ENCODE measurements at places on chromosomes 2 and 18.
A peak's percentile ranks its signal among the peaks of the same experiment; 100 is the strongest.

DNA sequence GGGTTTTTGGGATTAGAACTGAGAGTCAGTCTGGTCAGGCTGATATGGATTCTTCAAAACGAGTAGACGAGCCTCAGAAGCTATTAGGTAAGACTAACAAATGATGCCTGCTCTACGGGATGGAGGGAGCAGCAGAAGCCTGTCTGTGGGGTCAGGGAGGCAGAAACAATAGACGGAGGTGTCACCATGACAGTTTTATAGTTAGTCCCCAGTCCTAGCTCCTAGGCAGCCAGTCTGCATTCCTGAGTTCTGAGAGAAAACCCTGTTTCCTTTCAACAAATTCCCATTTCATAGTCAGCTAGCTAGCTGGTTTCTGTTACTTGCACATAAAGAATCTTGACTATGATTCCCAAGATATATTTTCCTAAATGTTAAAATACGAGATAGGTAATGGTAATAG lies 542.1 kb downstream of the PID1 start:
- no peak for DNase-seq

- DNase-seq, result no peak
Observed at GRCh38 chr2:207534417-207534816, 4.7 kb downstream of the CREB1 start.

- no peak for DNase-seq
Observed at GRCh38 chr18:59484131-59484530, 125.1 kb upstream of the LMAN1 start.

DNA sequence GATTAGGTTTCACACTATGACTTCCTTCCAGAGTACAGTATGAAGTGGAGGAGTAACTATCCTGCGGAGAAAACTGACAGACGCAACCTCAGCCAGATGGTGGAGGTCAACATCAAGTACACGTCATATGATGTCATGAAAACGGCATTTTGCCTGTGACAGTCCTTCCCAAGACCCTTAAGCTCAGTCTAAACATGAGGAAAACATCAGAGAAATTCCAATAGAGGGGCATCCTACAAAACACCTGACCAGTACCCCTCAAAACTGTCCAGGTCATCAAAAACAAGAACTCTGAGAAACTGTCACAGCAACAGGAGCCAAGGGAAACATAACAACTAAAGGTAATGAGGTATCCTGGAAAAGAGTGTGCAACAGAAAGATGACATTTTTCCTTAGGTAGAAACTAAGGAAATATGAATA lies 1.7 kb downstream of the RNU4ATAC start:
- no peak for DNase-seq

DNA sequence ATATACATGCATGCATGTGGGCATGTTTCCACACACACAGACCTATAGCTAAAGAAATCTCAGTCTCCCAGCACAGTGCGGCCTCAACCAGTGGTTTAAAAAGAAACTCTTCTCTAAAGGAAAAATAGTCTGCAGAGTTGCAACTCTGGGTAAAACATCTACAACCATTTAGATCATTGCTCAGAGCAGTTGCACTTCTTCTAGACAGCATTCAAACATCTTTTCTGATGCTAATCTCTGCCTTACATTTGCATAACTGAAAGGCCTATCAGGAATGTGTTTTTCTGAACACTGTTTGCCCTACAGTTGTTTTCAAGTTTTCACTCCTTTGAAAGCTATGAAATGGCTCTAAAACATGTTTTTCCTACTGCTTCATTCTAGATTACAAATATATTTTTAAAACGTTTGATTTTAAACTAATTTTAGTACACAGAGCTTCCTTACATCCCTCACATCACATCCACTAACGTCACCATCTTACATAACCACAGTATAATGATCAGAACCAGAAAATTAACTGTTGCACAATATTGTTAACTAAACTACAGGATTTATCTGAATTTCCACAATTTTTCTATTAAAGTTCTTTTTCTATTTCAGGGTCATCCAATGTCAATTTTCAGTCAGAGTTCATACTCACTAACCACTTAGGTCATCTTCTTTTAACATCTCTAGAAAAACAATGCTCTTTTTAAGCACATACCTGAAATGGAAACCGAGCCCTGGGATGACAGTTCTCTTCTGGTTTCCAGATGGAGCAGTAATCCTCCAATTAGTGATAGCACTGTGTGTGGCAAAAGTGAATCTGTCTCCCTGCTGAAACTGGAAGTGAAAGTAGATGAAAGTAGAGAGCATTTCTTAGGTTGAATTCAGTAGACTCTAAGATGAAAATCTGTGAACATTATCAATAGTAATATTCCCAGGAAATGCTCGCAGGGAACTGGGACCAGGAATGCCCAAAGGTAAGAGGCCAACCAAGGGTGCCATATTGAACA lies 501.6 kb upstream of the GCFC2 start:
- DNase-seq, result no peak

- peak; percentile 26 for DNase-seq
Observed at GRCh38 chr2:200454927-200455801, 54.7 kb downstream of the KCTD18 start.

DNA sequence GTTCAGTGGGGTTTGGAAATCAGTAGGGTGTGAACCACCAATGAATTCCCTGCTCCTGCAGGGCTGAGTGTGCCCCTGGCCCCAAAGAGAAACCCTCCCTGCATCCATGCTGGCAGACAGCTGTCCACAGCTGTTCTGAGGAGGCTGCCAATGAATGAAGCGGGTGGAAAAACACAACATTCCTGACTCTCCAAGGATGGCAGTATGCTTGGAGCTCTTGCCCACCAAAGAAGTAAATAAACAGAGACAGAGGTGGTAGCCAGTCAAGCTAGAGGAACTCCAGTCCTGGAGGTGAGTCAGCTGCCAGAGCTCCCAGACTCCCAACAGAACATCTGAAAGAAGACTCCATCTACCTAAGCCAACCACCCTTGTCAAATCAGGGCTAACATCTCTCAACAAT lies 6.2 kb downstream of the ZBTB7C start:
- DNase-seq, result no peak

DNA sequence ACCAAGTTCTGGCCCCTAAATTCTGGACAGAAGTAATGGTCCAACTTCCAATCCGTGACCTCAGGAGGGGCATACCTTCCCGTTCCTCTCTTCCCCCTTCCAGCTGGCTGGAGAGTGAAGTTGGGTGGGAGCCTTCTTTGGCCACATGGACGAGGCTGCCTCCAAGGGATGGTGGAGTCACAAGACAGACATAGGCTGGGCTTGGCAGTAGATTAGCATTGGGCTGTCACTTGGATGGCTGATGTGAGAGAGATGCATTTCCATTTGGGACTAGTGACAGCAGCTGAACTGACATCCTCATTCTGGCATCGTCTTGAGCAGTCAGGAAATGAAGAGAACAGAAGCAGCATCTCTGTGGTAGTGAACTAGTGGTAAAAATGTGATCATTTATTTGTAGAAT lies 12.6 kb downstream of the NT5DC4 start:
- DNase-seq, result no peak

DNA sequence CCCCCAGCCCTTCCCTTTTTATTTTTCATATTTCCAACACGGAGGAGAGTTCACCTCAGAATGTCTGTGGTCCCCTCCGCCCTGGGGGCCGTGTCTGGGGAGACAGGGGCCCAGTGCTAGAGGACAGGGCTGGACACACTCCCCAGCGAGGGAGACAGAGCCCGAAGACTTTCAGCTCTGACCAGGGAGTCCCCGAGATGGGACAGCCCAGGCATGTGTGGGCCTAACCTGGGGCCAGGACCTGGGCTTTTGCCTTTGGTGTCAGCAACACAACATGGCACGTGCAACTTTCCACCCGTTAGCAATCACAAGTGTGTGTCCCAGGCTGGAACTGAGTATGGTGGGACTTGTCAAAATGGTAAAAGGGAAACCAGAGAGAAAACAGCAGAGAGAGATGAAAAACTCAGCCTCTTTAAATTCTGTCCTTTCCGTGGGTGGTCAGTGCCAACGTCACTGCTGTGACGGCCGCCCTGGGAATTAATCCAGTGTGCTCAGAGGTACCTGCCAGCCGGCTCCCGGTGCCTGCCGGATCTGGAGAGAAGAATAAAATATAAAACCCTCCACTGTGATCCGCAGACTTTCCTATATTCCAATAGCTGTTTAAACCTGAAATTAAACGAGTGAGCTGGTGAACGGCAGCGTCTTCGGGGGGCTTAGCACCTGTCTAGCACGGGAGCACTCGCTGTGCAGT lies 245.8 kb downstream of the EIPR1 start:
- no peak for DNase-seq

- DNase-seq, result peak; percentile 85
Observed at GRCh38 chr2:96537066-96537733, 648 bp downstream of the ARID5A start.

GRCh38 chr18:13233787-13234783 lies 15.5 kb downstream of the LDLRAD4 start:
- DNase-seq, result no peak

- DNase-seq, result no peak
Observed at GRCh38 chr18:37282386-37283037, 283.1 kb downstream of the CELF4 start.

GRCh38 chr2:22673529-22673928 lies 711.5 kb upstream of the KLHL29 start:
- DNase-seq, result no peak

DNA sequence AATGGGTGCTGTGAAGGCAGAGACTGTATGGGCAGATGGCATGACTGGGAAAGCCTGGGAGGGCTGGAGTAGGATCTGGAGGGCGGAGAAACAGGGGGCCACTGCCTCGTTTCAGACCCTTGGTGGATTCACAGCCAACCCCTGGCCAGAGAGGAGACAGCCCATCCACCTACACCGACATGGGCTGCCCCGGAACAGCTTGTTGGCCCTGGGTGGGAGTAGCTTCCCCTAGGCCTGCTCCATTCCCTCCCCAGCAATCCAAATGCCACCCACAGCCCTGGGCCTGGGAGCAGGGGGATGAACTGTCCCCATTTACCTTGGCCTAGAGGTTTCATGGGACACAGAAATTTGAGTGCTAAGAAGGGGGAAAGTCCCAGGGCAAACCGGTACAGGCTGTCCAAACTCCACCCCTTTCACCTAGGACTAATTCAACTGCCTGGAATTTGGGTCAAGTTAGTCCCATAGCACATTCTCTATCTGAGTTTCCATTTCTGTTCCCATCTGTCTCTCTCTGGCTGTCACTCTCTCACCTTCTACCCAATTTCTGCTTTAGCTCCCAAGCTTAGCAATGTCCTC lies 37.0 kb downstream of the LBH start:
- DNase-seq, result no peak

GRCh38 chr2:56834686-56835085 lies 650.9 kb downstream of the CCDC85A start:
- no peak for DNase-seq

DNA sequence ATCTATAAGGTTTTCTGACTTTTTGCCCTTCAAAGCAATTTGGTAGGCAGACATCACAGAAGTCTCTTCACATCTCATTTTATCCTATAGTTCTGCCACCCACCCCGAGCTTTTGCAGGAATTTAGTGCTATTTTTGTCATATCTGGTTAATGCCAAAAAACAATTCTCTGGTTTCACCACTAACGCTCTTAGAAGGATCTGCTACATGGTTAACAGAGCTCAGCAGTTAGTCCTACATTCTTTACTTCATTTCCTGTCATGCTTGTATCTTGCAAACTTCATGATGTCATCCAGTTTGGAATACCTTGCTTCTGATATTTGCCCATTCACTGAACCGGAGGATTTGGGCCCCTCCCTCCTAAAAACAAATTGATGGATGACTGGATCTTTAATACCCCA lies 116.8 kb upstream of the SERPINE2 start:
- DNase-seq, result no peak

- DNase-seq, result no peak
Observed at GRCh38 chr2:138359532-138359931, 142.0 kb upstream of the SPOPL start.

DNA sequence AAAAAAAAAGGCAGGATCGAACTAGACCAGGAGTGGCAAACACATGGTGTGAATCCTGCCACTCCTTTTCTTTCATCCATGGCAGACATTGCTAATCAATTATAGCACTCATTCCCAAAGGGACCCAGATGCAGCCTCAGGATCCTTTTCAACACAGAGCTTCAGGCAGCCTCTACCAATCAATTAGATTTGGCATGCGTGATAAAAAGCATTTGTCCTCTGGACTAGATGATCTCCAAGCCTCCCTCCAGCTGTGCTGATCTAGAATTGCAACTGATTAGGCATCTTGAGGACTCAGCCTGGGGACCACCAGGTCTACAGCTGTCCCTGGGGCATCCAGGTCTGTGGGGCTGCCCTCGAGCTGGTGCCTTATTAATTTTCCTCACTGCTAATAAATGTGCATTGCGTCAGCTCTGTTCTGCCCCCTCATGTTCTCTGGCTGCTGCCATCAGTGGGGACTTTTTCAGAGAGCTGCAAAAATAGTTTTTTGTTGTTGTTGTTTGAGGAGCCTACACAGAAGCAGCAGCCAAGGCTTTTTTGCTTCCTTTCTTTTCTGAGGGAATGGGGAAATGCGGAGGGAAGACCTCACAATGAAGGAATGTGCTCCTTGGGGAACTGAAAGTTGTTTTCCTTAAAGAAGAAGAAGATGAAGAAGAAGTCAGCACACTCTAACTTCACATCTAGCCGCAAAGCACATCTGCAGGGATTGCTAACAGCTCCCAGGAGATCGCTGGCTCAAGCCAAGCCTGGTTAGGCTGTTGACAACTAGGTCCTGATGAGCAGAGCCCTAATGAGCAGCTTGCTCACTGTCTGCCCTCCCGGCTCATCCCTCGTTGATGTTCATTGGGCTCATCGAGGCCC lies 8.8 kb upstream of the ATOH8 start:
- no peak for DNase-seq

- no peak for DNase-seq
Observed at GRCh38 chr2:50118905-50119702, 912.8 kb downstream of the NRXN1 start.

- DNase-seq, result no peak
Observed at GRCh38 chr2:166125557-166125956, 2.3 kb downstream of the SCN1A start.

- no peak for DNase-seq
Observed at GRCh38 chr18:37671530-37671929, 105.9 kb upstream of the CELF4 start.

DNA sequence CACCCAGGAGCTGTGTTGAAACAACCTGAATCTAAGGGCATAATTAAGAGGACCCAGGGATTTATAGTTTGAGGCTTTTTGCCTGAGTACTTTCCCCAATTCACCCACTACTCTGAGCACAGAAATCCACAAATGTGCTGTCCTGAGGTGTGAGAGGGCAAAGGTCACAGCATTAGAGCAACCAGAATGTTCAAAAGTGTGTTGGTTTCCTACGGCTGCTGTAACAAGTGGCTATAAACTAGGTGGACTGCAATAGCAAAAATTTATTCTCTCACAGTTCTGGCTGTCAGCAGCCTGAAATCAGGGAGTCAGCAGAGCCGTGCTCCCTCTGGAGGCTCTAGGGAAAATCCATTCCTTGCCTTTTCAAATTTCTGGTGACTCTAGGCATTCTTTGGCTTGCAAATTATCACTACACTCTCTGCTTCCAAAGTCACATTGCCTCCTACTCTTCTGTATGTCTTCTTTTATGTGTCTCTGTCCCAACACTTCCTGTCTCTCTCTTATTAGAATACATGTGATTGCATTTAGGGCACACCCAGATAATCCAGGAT lies 91.4 kb upstream of the TACR1 start:
- DNase-seq, result no peak

- no peak for DNase-seq
Observed at GRCh38 chr2:71474116-71474743, 20.9 kb downstream of the DYSF start.

GRCh38 chr18:22683196-22683676 lies 249.9 kb upstream of the RBBP8 start:
- DNase-seq, result no peak

Data from stimulated activated CD4-positive, alpha-beta T cell treated with anti-CD3 and anti-CD28 coated beads, Interleukin-1b, Interleukin-23, amount 100 ng/mL, for 48 hours (primary cell).